ENCODE measurements at places on chromosomes 6 and 20.

GRCh38 chr6:1640476-1640875 lies 30.8 kb downstream of the FOXC1 start:
- no peak for DNase-seq

- no peak for DNase-seq
Measured at GRCh38 chr20:36184816-36185776, 30.6 kb downstream of the EPB41L1 start.

- no peak for DNase-seq
Measured at GRCh38 chr6:110544472-110544871, 68.1 kb upstream of the SLC22A16 start.

GRCh38 chr6:136822046-136822375 lies 381 bp upstream of the PEX7 start:
- no peak for DNase-seq

- DNase-seq: no peak
Measured at GRCh38 chr6:3454273-3455010, 2.4 kb downstream of the SLC22A23 start.

GRCh38 chr6:77430504-77430903 lies 32.8 kb downstream of the HTR1B start:
- no peak for DNase-seq

DNA sequence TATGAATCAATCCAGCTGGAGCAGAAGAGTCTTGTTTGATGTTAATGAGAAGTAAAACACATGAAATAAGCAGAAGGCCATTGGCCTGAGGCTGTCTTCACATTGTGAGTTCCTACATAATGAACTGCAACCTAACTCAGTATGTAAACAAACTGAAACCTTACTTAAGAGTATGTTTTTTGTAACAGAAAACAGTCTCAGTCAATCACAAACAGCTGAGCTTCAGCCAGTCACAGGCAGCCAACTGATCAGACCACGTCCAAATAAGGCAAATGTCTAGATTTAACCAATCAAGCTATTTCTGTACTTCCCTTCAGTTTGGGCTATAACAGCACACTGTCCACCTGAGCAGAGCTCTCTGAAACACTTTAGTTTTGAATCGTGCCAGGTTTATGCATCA lies 234.7 kb downstream of the TRDN start:
- no peak for DNase-seq

GRCh38 chr6:49978332-49979226 lies 9.2 kb upstream of the DEFB113 start:
- no peak for DNase-seq

DNA sequence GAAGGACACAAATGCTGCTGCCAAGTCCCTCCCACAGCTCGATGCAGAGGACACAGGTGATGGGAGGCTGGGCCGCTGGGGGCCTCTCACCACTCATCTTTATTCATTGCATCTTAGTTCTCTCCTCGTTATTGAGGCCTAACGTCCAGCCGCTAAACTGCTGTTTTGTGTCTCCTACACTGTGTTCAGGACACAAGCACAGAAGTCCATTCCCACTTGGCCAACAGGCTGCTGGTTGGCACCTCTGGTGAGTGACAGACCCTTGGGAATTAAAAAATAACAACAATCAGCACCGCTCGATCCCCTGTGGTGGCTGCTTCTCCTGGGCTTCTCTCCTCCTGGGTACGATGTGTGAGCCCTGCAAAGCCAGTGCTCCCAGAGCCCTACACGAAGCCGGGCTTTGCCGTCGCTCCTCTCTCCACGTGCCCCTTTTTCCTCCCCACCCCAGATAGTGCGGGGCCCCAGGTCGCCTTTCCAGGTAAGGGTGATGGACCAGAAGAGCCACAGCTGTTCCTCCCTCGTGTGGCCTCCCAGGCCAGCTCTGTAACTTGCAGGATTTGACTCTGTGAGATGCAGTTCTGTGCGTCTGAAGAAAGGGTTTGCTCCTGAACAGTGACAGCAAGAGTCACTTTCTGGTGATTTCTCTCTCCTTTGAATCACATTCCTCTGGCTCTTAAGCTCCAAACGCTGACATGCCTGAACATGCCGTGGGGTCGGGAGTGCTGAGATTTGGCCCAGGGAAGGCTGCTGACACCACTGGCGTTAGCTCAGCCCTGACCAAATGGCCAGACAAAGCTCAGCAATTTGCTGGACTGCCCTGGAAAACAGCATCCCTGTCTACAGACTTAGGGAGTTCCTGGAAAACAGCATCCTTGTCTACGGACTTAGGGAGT lies 59.3 kb downstream of the DLL1 start:
- DNase-seq: no peak

GRCh38 chr20:58492795-58493524 lies 22.2 kb downstream of the APCDD1L start:
- no peak for DNase-seq

DNA sequence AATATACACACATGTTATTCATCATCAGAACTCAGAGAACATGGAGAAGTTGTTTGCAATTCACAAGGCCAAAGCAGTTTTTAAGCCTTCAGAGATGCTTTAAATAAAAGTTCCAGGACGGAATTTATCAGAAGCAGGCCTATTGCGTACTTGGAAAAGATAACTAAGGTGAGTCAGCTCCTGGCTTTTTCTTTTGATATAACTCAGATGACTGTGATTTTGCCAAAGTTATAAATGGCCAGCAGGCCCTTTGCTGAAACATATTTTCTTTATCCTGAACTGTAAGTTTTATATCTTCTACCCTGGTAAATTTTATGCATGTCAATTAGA lies 55.0 kb upstream of the PLCB1 start:
- no peak for DNase-seq

DNA sequence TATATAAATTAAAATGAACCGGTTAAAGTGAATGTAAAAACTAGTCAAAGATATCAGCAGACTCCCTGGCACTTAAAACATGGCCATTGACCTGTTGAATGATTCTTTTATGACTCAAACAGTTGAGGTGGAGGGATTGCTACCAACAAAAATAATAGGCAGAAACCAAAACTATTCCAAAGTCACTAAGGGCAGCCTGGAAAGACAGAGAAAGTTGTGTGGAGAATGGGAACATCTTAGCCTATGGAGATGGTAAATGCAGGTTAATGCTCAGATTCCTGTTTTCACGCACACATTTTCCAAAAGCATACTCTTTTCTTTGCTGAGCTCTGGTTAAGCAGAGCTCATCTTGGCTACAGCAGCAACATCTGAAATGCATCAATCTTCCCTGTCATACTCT lies 553.5 kb downstream of the HACE1 start:
- no peak for DNase-seq

DNA sequence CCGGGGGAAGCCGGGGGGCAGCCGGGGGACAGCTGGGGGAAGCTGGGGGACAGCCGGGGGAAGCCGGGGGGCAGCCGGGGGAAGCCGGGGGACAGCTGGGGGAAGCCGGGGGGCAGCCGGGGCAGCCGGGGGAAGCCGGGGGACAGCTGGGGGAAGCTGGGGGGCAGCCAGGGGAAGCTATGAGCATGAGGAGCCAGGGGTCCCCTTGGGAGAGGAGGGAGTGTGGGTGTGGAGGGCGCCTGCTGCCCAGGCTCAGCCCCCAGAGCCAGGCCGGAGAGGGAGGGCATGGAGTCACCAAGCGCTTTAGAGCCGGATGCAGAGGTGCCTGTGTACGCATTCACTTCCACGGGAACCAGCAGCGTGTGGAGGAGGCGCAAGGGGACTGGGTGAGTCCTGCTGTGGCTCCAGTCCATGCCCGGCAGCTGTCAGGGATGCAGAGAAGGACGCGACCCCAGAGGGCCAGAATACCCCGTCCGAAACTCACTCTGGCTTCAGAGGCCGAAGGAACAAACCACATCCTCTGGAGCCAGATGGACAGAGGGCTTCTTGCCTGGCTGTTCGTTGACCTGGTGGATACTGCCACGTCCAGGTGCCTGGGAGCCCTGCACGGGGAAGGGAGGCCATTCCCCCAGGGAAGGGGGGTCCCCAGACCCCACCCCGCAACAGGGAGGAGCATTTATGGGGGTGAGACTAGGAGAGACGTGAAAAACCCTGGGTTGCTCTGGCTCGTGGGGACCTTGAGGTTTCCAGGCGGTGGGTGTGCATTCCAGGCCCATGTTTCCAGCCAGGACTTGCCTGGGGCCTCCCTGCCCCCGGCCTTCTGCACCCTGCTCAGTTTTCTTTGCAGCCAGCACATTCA lies 26.5 kb upstream of the DACT2 start:
- DNase-seq: no peak

DNA sequence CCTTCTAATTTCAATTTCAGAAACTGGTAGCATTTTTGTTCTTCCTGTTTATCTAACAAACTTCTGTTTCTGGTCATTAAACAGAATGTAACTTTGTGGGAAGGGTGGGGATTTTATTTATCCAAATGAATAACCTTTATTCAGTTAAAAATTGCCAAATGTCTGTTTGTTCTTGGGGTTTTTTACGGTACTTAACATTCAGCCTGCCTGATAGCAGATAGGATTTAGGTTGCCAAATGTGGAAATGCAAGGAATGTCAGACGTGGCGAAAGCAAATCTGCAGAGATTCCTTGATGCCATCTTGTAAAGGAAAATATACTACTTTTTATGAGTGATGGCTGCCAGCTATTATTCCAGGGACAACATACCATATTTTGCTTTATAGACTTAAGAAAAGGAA lies 95.7 kb downstream of the LYRM2 start:
- DNase-seq: no peak

DNA sequence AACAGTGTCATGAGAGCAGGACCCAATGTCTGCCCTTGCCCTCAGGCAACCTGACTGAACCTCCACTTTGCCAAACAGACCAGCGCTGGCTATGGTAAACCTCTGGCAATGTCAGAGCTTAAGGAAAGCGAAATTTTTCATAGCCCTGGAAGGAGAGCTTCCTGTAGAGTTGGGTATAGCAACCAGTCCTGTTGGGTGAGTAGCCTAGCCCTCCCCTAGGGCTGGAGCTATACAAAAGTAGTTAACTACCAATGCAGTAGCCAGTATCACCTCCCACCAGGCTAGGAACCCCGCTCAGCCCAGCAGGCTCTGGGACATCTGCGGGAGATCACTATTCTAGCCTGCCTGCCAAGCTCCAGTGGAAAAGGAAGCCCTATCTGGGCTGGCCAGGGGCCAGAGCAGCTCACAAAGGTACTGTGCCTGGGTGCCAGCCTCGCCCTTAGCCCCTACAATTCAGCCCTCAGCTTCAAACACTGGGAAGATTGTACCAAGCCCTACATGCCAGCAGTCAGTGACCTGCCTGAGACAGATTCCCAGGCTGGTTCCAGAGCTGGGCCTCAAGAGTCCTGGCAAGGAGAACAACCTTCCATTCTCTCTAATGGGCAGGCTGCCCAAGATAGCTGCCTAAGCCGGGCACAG lies 7.9 kb downstream of the WFDC3 start:
- DNase-seq: no peak

GRCh38 chr6:101758368-101758767 lies 364.9 kb downstream of the GRIK2 start:
- no peak for DNase-seq

DNA sequence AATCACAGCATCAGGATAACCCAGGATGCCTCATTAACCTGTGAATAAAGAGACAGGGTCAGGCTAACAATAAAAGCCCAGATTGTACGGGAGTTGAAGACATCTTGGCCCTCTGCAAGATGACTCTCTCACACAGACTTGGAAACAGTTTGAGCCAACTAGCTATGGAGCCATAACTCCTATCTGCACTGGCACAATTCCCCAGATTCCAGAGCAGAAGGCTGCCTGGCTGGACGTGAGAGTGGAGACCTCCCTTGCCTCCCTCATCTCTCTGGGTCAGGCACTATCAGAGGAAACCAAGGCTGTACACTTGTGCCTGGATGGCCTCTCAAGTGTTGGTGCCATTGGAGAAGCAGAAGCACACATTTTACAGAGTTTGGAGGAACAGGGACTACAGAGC lies 312.6 kb downstream of the THBS2 start:
- no peak for DNase-seq

GRCh38 chr20:4683261-4683660 lies 38.4 kb upstream of the PRND start:
- DNase-seq: no peak

DNA sequence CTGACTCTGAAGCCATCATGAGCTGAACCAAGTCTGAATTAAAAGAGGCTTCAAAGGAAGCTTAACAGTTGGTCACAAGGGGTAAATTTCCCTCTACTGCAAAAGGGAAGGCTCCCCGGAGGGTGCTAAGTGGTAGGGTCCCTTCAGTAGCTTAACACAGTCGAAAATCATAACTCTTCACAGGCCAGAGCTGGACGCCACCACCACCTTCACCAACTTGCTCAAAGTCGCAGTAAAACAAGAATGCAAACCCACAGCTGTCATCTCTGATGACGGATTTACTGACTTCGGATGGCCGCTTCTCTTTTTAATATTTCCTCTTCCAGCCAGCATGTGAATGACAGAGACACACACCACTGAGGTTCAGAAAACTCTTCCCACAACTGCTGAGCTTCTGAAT lies 144.7 kb upstream of the FBXL4 start:
- DNase-seq: no peak

DNA sequence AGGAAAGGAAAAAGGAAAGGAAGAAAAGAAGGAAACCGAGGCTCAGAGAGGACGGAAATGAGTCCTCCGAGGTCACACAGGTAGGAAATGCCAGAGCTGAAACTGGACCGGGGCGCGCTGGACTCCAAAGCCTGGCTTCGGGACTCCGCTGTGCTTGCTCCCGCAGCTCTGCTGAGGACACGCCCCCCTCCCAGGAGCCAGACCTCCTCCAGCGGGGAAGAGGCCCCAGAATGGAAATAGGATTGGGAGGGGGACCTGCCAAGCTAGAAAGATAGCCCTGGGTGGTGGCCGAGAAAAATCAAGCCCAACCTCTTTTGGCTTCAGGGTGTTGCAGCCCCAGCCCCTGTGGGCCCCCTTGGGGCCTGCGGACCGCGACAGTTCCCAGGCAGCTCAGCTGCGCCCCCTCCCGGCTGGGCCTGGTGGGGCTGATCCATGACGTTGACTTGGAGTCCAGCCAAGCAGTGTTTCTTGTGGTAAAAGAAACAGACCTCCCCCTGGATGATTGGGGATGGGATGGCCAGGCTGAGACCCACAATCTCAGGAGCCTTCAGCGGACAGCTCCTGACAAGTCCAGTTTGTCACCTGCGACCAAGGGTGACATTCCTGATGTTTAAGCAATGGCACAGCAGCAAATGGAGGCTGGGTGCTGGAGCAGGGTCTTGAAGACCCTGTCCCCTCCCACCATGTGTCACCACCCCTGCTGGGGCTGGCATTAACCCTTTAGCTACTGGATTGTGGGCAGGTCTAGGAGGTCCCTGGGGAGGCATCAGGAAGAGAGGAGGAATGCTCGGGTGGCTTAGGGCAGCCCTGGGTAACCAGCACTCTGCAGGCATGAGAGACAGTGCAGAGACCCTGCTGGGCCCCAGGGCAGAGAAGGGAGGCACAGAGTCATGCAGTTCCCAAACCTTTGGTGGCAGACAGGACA lies 55.4 kb downstream of the RIPOR3 start:
- peak; percentile 55 for DNase-seq

DNA sequence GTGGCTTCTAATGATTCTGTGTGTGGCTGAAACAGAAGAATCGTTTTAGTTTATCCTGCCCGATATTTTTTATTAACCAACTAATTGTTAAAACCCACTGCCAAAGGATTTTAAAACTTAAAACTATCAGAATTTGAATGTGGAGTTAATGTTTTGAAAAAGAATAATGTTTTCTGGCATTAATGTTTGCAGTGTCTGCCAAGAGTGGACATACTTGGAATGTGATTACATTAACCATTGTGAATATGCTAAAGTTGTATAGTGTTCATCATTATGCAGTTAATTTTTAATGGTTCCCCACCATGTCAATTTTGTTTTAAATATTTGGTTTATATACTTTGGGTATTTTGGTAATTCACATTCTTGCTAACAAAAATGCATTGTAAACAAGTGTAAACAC lies 24.4 kb downstream of the DCBLD1 start:
- no peak for DNase-seq

Measured in retina (tissue), 1 donor.